Uterus (tissue), 4 donors: ENCODE measurements at places on chromosomes 1 and 21. TPM values are rescaled to one million over a fixed set of nuclear protein-coding genes. Genes with fewer than 3 reads are reported as not detected.

SLAMF9 gene
- total RNA-seq: not detected

PIK3C2B gene
- total RNA-seq: 20.6 TPM

SLFNL1 gene
- total RNA-seq: not detected

ZNF648 gene
- total RNA-seq: 0.27 TPM

LDLRAD1 gene
- not detected for total RNA-seq

PPIAL4G gene
- total RNA-seq: not detected

SPRR2D gene
- not detected for total RNA-seq

ESRRG gene
- total RNA-seq: 0.29 TPM

PLA2G2F gene
- total RNA-seq: not detected

NADK gene
- total RNA-seq: 51.7 TPM

DENND2C gene
- 1.8 TPM for total RNA-seq

CYP2J2 gene
- total RNA-seq: 0.28 TPM

SSX2IP gene
- total RNA-seq: 20.1 TPM

TMEM82 gene
- total RNA-seq: not detected

FUCA1 gene
- 22.2 TPM for total RNA-seq

CD53 gene
- total RNA-seq: 10.6 TPM

AUNIP gene
- total RNA-seq: not detected

KRTAP21-2 gene
- total RNA-seq: not detected

OLIG2 gene
- not detected for total RNA-seq

PGLYRP3 gene
- not detected for total RNA-seq

S100A14 gene
- total RNA-seq: not detected
